Kidney epithelial cell (primary cell): ENCODE measurements at places on chromosomes 12 and 14. TPM values are rescaled to one million over a fixed set of nuclear protein-coding genes. Genes with fewer than 3 reads are reported as not detected.

- no peak for DNase-seq
These were observed 602.1 kb upstream of the TMEM132C start for GRCh38 chr12:127664901-127665300.

- no peak for DNase-seq
These were observed 427 bp upstream of the TMEM120B start for GRCh38 chr12:121712190-121712460.

DNA sequence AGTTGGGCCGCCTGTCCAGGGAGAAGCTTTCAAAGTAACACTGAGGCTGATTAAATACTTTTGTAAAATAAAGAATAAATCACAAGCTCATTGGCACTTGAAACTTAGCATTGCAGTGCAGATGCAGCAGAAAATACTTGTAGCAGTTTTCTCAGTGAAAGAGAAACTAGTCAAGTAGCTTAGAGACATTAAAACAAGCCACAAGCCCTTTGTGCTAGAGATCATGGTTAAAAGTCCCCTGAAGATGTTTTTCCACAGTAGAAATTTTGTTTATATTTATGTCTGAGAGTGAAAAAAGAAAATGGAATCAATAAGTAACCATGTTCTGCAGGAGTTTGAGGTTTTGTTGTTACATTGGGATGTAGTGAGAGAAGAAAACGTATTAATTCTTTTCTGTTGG, 5.9 kb downstream of the PSEN1 start:
- DNase-seq: no peak

DNA sequence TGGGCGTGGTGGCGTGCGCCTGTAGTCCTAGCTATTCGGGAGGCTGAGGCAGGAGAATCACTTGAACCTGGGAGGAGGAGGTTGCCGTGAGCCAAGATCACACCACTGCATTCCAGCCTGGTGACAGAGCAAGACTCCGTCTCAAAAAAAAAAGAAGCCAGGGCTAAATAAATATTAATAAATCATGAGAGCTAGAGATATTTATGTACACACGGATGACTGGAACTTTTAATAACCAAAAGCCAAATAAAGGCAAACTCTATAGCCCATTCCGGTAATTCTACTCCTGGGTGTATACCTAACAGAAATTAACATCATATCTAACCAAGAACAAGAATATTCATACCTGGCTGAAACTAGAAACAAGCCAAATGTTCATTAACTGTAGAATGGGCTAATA, 7.7 kb upstream of the TRAFD1 start:
- DNase-seq: no peak

DNA sequence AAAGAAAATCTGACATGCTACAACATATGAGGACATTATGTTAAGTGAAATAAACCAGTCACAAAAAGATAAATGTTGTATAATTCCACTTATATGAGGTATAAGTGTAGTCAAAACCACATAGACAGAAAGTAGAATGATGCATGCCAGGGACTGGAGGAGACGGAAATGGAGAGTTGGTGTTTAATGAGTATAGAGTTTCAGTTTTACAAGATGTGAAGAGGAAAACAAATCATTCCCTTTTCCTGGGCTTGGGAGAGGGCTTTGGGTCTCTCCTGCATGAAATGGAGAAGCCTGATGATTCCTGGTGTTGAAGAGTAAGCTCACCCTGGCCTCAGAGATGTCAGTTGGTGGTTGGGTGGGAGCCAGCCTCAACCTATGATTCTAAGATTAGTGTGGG, 158.4 kb upstream of the PLXNC1 start:
- DNase-seq: no peak

GRCh38 chr12:113247123-113248050, 26.1 kb downstream of the TPCN1 start:
- DNase-seq: no peak

DNA sequence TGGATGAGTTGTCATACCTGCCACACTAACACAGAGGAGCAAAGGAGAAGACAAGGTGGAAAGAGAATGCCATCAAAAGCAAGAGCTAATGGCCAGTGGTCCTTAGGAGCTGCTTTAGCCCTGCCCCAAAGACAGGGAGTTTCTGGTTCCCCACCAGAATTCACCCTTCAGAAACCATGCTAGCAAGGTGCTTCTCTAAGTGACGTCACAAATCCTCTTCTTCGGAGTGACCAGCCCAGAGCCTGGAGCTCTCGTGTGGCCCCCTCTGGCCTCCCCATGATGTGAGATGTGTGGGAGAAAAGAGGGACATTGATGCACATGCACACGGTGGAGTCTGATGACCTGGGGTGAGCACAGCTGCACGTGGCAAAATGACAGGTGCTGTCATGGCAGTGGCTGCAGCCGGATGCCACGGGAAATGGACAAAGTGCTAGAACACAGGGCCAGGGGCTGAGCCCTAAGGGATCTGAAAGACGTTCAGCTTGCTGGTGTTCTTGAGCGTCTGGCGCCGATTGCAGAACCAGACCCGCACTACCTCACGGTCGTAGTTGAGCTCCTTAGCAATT, 16.9 kb upstream of the TFCP2 start:
- no peak for DNase-seq

GRCh38 chr12:56258068-56258819, at the start of gene ANKRD52:
Gene ANKRD52, minus strand, starts transcription at chr12:56258384. Its CDS starts 115 bp downstream, at chr12:56258269.
- no peak for DNase-seq

DNA sequence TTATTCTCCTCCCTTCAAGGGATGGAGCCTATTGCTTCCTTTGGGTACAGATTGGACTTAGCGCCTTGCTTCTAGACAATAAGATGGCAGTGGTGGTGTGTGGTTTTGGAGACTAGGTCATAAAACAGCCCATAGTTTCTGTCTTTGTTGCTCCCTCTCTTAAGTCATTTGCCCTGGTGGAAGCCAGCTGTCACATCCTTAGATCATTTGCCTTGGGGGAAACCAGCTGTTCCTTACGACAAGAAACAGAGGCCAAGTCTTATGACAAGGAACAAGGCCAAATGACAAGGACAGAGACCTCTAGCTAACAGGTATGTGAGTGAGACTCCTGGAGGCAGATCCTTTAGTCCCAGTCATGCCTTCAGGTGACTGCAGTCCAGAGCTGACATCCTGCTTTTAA, 9.2 kb upstream of the PALS1 start:
- DNase-seq: no peak

GRCh38 chr12:93805736-93806141, 128.6 kb downstream of the CRADD start:
- DNase-seq: peak; percentile 39

DNA sequence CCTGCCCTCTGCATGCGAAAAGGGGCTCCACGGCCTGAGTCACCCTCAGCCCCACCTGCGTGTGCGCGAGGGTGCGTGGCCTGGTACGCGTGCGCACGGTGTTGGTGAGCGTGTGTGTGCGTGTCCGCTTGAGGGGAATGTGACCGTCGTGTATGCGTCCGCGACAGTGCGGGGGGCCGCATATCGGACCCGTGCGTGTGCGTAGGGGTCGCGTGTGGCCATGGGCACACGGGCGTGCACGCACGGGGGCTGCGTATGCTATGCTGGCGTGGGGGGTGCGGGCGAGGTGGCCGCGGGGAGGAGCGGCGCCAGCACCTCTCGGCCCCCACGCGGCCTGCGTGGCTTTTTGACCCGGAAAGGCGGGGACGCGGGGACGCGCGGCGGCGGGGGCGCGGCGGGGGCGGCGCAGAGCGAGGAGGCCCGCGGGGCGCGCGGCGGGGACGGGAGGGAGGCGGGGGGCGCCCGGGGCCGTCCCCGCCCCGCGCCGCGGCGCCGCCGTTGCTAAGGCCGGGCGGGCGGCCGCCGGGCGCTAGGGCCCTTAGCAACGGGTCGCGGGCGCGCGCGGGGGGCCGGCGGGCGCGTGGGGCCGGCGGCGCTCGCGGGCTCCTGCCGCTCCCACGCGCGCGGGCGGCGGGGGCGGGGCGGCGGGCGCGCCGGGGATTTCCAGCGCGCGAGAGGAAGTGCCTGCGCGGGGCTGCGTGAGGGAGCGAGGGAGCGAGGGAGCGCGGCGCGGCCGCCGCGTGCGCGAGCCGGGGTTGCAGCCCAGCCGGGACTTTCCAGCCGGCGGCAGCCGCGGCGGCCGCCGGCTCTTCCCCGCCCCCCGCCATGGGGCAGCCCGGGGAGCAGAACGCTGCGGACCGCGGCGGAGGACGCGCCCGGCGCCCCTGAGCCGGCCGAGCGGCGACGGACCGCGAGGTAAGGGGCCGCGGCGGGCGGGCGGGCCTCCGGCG, at the start of gene TRAF3:
TSS of gene TRAF3 (plus strand) at position 689 of the 950 bp plus-strand sequence. CDS start 92,753 bp downstream, outside the sequence.
- DNase-seq: no peak

GRCh38 chr12:26798640-26799039, 34.4 kb downstream of the ITPR2 start:
- no peak for DNase-seq

DNA sequence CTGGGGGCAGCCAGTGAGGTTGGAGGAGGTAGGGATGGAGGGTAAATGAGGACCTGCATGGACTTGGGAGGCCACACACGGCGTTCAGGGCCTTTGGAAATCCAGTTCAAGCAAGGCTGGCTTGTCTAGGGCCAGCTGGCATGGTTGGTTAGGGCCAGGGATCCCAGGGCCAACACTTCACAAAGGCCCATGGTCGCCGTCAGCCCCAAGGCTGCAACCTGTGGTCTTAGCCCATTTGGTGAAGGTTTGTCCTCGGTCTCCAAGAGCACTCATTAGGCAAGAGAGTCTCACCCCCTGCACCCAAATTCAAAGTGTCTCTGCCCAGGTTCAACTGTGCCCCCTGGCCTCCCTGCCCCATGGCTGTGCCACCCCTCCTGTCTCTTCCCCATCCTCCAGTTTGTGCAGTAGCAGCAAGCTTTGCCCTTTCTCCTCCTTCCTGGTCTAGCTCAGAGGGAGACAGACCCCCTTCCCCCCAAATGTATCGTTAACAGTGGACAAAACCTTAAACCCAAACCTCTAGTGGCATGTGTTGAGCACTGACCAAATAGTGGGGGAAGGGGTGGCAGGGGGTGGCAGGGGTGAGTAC, 94.1 kb downstream of the NINJ2 start:
- DNase-seq: no peak

DNA sequence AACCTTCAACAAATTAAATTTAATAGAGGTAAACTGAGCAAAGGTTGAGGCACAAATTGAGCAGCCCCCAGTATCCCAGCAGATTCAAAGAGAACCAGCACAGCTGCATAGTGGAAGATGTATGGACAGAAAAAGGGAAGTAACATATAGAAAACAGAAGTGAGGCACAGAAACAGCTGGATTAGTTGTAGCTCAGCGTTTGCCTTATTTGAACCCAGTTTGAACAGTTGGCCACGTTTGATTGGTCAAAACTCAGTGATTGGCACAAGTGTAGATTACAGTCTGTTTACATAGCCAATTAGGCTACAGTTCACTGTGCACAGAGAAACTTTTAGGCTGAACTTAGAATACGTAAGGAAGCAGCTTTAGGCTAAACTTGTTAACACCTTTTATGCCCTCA, 315.5 kb downstream of the RMST start:
- DNase-seq: no peak

DNA sequence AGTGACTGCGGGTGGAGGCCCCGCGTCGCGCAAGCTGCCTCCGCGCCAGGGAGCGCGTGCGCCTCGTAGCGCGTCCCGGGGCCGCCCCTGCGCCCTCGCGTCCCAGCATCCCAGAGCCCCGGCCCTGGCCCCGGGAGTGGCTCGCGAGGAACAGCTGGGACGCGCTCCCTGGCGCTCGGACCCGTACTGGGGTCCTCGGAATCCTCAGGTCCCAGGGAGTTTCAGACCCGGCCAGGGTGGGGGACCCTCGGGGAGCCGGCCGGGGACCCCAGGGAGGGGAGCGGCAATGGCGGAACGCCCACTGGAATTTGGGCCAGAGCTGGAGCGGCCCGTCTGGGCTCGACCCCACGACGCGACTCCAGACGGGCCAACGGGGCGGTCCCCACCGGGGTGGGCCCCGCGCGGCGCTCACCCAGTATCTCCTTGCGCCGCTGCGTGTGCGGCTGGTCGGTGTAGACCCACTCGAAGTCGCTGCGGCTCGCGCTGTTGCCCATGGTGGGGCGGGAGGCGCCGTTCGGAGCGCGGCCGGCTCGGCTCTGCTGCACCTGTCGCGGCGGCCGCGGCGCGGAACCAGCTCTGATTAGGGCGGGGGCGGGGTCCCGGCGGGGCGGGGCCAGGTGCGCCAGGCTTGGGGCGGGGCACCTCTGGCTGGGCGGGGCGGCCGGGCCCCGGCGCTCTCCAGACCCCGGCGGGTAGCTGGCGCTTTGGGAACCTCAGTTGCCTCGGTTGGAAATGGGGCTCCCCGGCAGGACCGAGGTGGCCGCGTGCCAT, at the start of gene DEGS2:
TSS of gene DEGS2 (minus strand) at position 552 of the 771 bp plus-strand sequence. CDS start at position 494, 58 bp downstream.
- no peak for DNase-seq

DNA sequence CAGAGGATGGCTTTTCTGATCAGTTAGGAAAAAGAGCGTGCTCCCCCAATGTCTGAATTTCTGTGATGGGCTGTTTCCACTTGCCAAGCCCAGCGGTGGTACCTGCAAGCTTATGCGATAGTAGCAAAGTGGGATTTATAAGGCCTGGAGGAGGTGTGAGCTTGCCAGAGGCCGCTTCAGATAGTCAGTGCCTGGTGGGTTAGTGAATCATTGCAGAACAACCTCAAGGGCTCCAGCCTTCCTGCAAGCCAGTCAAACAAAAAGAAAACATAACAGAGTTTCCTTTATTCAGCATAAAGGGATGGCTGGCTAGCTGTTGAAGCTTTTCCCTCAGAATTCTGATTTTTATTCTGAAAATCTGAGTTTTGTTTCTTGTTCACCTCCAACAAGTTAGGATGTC, 7.6 kb upstream of the BMP4 start:
- DNase-seq: no peak

- DNase-seq: no peak
These were observed 35.6 kb downstream of the ANO4 start for GRCh38 chr12:100830003-100830795.

GRCh38 chr12:108972358-108972757, 48.5 kb downstream of the SVOP start:
- DNase-seq: no peak

DNA sequence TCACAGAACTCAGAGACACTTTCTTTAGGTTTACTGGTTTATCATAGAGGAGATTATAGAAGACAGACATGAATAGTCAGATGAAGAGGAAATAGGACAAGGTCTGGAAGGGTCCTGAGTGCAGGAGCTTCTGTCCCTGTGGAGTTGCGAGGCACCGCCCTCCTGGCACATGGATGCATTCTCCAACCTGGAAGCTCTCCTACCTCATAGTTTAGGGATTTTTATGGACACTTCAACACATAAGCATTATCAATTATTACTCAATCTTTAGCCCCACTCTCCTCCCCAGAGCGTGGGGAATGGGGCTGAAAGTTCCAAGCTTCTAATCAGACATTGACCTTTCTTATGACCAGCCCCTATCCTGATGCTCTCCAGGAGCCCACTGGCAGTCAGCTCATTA, 12.6 kb upstream of the KRT7 start:
- DNase-seq: no peak

GRCh38 chr14:60656686-60657455, 7.6 kb upstream of the SIX1 start:
- no peak for DNase-seq

The NR1H4 gene
- 0.13 and 0.14 TPM in 2 replicates for total RNA-seq

The TAS2R9 gene
- not detected in 2 replicates for total RNA-seq

The CISTR gene
- total RNA-seq: not detected in 2 replicates

The SOX5 gene
- 1.0 and 1.9 TPM in 2 replicates for total RNA-seq

The OR6C2 gene
- total RNA-seq: not detected in 2 replicates

The CDKN1B gene
- 25.5 and 26.5 TPM in 2 replicates for total RNA-seq

The PYGL gene
- total RNA-seq: 41.1 and 48.2 TPM in 2 replicates
